ENCODE measurements at places on chromosomes 4 and X. TPM values are rescaled to one million over a fixed set of nuclear protein-coding genes. Genes with fewer than 3 reads are reported as not detected.
A peak's percentile ranks its signal among the peaks of the same experiment; 100 is the strongest.

HTN3 gene
- not detected for total RNA-seq

USP51 gene
- total RNA-seq, result 0.50 TPM

GABRB1 gene
- total RNA-seq, result not detected

SRPX gene
- 0.20 TPM for total RNA-seq

CRMP1 gene
- not detected for total RNA-seq

NSUN7 gene
- 0.14 TPM for total RNA-seq

CHRNA9 gene
- not detected for total RNA-seq

DNA sequence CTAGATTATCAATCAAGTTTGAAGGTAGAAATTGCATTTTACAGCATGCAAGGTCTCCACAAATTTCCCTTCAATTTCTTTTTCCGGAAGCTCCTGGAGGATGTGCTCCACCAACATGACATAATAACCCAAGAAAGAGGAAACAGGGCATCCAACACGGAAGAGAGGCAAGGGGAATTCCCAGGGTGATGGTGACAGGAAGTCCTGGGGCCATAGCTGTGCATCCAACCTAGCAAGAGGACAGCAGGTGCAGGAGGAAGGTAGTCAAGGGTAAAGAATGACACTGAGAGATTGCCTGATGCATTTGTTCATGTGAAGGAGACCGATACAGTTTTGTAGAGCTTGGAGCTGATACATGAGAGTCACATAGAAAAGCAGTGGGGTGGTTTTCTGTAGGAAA, 115.7 kb upstream of the LSM6 start:
- H3K27ac ChIP-seq, result no peak overlapping the region
- no peaks in the 10 kb centered on the region for H3K36me3 ChIP-seq
- no peaks in the 10 kb centered on the region for H3K27me3 ChIP-seq
- H3K4me3 ChIP-seq, result no peak overlapping the region
- no peak for DNase-seq

- H3K4me1 ChIP-seq, result no peaks in the 10 kb centered on the region
- H3K4me3 ChIP-seq, result no peak overlapping the region
- H3K27me3 ChIP-seq, result no peaks in the 10 kb centered on the region
- no peaks in the 10 kb centered on the region for H3K36me3 ChIP-seq
- no peak overlapping the region for H3K27ac ChIP-seq
Observed at GRCh38 chrX:80663331-80663730, 146.3 kb downstream of the BRWD3 start.

DNA sequence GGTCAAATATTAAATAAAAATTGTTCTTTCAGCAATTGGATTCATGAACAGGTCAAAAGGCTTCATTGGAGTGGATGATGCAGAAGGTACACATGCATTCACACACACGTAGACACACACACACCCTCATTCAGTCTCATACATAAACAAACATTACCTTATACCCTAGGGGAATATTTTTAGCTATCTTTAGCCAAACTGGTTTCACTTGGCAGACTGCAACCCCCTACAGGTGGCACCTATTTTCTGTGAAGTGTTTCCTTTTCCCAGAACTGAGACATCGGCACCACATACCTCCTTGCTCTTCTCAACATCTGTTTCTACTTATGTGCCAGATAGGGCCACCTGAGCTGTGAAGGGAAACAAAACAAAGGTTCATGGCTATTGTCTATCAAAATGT, 18.5 kb upstream of the KDR start:
- no peaks in the 10 kb centered on the region for H3K27me3 ChIP-seq
- no peak overlapping the region for H3K27ac ChIP-seq
- no peak overlapping the region for H3K4me3 ChIP-seq

- H3K36me3 ChIP-seq, result peaks cover 6% of the 10 kb centered on the region
- DNase-seq, result no peak
- no peaks in the 10 kb centered on the region for H3K27me3 ChIP-seq
- H3K4me1 ChIP-seq, result no peaks in the 10 kb centered on the region
Observed at GRCh38 chr4:39741401-39741800, 43.5 kb downstream of the UBE2K start.

GRCh38 chr4:24582235-24582832, 2.0 kb downstream of the DHX15 start:
- H3K36me3 ChIP-seq, result no peaks in the 10 kb centered on the region
- no peak for DNase-seq
- peaks cover 21% of the 10 kb centered on the region for H3K4me1 ChIP-seq
- no peak overlapping the region for H3K27ac ChIP-seq
- no peak overlapping the region for H3K4me3 ChIP-seq

DNA sequence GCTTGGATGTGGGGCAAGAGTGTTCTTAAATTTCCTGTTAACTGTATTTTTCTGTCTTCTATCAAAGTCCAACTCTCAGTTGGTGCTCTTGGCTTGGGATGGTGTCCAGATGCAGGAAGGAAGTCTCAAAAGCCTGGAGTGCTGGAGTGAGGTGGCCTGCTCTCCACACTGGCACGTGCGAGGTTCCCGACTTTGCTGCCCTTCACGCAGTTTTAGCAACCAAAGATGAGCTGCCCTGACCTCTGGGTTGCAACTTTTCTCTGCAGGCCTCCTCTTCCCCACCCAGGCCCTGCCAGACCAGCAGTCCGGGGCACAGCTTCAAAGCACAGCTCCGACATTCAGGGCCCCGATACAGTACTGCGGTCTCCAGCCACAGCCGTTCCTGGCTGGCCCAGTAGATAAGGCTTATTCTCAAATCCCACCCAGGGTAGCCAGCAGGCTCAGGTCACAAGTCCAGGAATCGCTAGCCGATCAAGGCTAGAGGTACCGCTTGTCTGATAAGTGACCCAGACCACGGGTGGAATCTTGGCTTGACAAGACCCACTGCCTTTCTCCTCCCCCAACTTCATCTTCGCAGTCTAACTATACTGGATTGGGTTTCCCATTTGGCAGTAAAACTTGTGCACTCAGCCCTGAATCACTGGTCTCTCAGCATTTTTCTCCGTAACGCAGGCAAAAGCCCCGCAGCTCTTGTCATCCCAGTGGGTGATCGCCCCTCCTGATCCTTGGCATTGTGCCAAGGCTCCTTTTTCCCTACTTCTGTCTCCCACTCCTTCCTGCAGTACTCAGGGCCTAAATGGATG, 21.8 kb upstream of the JADE1 start:
- no peak overlapping the region for H3K27ac ChIP-seq
- no peaks in the 10 kb centered on the region for H3K27me3 ChIP-seq
- H3K4me1 ChIP-seq, result no peaks in the 10 kb centered on the region

DNA sequence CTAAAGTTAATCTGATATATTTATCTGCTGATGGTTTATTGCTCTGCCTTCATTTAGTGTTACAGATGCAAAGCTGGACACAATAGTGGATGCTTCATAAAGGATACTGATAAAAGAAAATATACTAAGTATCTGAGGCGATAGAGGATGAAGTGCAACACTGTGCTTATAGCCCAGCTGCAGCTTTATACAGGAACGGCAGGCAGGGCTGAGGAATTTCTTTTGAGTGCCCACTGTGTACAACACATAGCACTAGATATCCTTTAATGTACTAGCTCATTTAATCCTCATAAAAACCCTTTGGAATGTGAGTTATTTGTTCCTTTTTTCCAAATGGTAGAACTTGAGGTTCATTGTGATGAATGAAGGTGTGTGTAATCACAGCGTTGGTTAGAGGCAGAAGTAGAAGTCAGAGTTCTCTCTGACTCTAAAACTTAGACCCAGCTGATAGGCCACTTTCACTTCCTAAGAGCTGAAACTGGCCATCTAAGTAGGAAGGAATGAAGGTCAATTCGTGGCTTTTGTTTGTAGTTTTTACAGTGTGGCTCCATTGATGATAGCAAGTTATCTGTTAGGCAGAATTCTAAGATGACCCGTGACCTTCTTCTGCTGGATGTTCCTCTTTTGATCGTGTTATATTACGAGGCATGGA, 138.0 kb downstream of the VEGFC start:
- H3K36me3 ChIP-seq, result no peaks in the 10 kb centered on the region
- DNase-seq, result no peak
- H3K4me1 ChIP-seq, result no peaks in the 10 kb centered on the region
- H3K4me3 ChIP-seq, result no peak overlapping the region
- H3K27ac ChIP-seq, result no peak overlapping the region

- no peaks in the 10 kb centered on the region for H3K36me3 ChIP-seq
- no peaks in the 10 kb centered on the region for H3K27me3 ChIP-seq
- no peaks in the 10 kb centered on the region for H3K4me1 ChIP-seq
Observed at GRCh38 chr4:3611778-3612177, 79.6 kb upstream of the LRPAP1 start.

- no peaks in the 10 kb centered on the region for H3K27me3 ChIP-seq
- no peak for DNase-seq
- no peak overlapping the region for H3K4me3 ChIP-seq
- no peaks in the 10 kb centered on the region for H3K4me1 ChIP-seq
- no peak overlapping the region for H3K27ac ChIP-seq
Observed at GRCh38 chr4:39324897-39325613, 41.1 kb downstream of the RFC1 start.

DNA sequence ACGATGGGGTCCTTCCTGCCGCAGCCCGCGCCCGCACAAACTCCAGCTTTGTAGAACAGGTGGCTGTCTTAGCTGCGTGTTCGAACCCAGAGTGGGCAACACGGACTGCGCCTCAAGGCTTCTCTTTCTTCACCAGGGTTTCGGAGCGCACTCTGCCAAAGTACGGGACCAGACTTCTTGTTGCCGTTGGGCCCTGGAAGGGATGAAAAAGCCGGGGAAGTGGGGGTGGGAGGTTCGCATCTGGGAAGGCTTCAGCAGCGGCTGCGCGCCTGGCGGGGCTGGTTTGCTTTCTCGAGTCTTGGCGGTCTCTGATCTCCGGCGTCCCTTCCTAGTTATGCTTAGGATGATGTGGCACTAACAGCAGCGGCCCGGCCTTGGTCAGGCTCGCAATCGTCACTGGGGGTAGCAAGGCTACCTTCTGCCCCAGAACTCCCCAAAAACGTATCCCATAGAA, 673 bp downstream of the PARM1 start:
- H3K4me1 ChIP-seq, result peaks cover 9% of the 10 kb centered on the region
- DNase-seq, result no peak
- H3K27ac ChIP-seq, result no peak overlapping the region
- H3K4me3 ChIP-seq, result peak overlapping the region; percentile 36

- no peaks in the 10 kb centered on the region for H3K36me3 ChIP-seq
- H3K4me1 ChIP-seq, result no peaks in the 10 kb centered on the region
- no peak overlapping the region for H3K4me3 ChIP-seq
- H3K27me3 ChIP-seq, result no peaks in the 10 kb centered on the region
- peak; percentile 66 for DNase-seq
Observed at GRCh38 chr4:138870737-138871554, 144.6 kb upstream of the NOCT start.

GRCh38 chrX:96919672-96920071, 36.0 kb downstream of the RPA4 start:
- H3K27me3 ChIP-seq, result no peaks in the 10 kb centered on the region
- H3K4me3 ChIP-seq, result no peak overlapping the region
- no peak for DNase-seq
- no peak overlapping the region for H3K27ac ChIP-seq
- no peaks in the 10 kb centered on the region for H3K36me3 ChIP-seq

- no peaks in the 10 kb centered on the region for H3K27me3 ChIP-seq
- no peak overlapping the region for H3K27ac ChIP-seq
- no peaks in the 10 kb centered on the region for H3K4me1 ChIP-seq
Observed at GRCh38 chr4:59127743-59128142, 2017.6 kb upstream of the IGFBP7 start.

Data from natural killer cell (primary cell).